ENCODE measurements at places on chromosomes 5 and 9.

- H3K4me1 ChIP-seq, result peaks cover 9% of the 10 kb centered on the region
- no peak overlapping the region for H3K27ac ChIP-seq
- no peak overlapping the region for H3K4me3 ChIP-seq
- no peak for DNase-seq
- H3K36me3 ChIP-seq, result no peaks in the 10 kb centered on the region
Measured at GRCh38 chr9:99430301-99430700, 208.2 kb downstream of the SEC61B start.

DNA sequence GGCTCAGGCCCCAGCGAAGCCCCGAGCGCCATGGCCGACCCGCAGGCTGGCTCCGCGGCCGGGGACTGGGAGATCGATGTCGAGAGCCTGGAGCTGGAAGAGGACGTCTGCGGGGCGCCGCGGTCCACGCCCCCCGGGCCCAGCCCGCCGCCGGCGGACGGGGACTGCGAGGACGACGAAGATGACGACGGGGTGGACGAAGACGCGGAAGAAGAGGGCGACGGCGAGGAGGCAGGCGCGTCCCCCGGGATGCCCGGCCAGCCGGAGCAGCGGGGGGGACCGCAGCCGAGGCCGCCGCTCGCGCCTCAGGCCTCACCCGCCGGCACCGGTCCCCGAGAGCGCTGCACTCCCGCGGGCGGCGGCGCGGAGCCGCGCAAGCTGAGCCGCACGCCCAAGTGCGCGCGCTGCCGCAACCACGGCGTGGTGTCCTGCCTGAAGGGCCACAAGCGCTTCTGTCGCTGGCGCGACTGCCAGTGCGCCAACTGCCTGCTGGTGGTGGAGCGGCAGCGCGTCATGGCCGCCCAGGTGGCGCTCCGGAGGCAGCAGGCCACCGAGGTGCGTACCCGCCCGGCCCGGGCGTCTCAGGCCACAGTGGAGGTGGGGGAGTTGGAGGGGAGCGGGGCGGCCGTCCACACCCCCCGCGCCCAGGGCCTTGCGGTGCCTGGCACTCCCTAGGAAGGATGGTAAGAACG is 1.6 kb downstream of the DMRT2 start:
- DNase-seq, result peak; percentile 64
- no peaks in the 10 kb centered on the region for H3K36me3 ChIP-seq
- H3K4me3 ChIP-seq, result peak overlapping the region; percentile 47
- peaks cover 100% of the 10 kb centered on the region for H3K27me3 ChIP-seq
- H3K4me1 ChIP-seq, result peaks cover 51% of the 10 kb centered on the region

- peak; percentile 62 for DNase-seq
- H3K4me3 ChIP-seq, result no peak overlapping the region
- H3K4me1 ChIP-seq, result peaks cover 41% of the 10 kb centered on the region
- peak overlapping the region; percentile 77 for H3K27ac ChIP-seq
- H3K27me3 ChIP-seq, result no peaks in the 10 kb centered on the region
Measured at GRCh38 chr9:70438341-70438928, 24.0 kb upstream of the KLF9 start.

GRCh38 chr9:98164912-98165311 is 27.5 kb downstream of the CORO2A start:
- H3K27ac ChIP-seq, result no peak overlapping the region
- DNase-seq, result no peak
- H3K4me1 ChIP-seq, result peaks cover 15% of the 10 kb centered on the region
- no peaks in the 10 kb centered on the region for H3K27me3 ChIP-seq

- no peak for DNase-seq
- no peaks in the 10 kb centered on the region for H3K36me3 ChIP-seq
- H3K27me3 ChIP-seq, result no peaks in the 10 kb centered on the region
- no peak overlapping the region for H3K4me3 ChIP-seq
Measured at GRCh38 chr5:78903353-78903752, 81.8 kb downstream of the ARSB start.

GRCh38 chr9:70428781-70429180 is 14.3 kb upstream of the KLF9 start:
- no peak for DNase-seq
- no peak overlapping the region for H3K27ac ChIP-seq
- H3K36me3 ChIP-seq, result no peaks in the 10 kb centered on the region
- no peaks in the 10 kb centered on the region for H3K4me1 ChIP-seq

DNA sequence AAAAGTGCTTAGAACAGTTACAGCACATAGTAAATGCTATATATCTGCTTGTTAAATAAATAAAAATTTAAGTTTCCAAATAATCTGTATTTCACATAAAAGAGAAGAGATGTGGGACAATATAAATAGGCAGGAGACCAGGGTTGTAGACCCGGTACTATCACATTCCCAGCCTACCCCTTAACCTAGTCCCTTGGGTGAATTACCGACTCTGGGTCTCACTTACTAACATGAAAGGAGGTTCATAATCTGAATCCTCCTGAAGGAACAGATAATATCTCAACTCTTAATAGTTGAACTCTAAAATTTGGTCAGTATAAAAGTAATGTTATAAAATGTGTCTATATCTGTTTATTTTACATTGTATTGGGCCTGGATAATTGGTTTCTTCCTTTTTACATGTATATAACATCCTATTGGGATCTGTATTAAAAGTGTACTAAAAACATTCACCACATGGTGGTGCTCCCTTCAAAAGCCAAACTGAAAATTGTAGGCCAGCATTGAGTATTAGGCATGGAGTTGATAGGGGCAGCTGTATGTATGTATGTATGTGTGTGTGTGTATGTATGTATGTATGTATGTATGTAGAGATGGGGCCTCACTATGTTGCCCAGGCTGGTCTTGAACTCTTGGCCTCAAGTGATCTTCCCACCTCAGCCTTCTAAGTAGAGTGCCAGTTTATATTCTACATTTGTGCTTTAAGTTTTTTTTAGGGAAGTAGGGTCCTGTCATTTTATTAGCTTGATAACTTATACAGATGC is 64.2 kb upstream of the ABL1 start:
- no peaks in the 10 kb centered on the region for H3K36me3 ChIP-seq
- no peak overlapping the region for H3K4me3 ChIP-seq
- no peaks in the 10 kb centered on the region for H3K27me3 ChIP-seq
- no peak for DNase-seq
